ENCODE measurements at places on chromosomes 12 and 14.

DNA sequence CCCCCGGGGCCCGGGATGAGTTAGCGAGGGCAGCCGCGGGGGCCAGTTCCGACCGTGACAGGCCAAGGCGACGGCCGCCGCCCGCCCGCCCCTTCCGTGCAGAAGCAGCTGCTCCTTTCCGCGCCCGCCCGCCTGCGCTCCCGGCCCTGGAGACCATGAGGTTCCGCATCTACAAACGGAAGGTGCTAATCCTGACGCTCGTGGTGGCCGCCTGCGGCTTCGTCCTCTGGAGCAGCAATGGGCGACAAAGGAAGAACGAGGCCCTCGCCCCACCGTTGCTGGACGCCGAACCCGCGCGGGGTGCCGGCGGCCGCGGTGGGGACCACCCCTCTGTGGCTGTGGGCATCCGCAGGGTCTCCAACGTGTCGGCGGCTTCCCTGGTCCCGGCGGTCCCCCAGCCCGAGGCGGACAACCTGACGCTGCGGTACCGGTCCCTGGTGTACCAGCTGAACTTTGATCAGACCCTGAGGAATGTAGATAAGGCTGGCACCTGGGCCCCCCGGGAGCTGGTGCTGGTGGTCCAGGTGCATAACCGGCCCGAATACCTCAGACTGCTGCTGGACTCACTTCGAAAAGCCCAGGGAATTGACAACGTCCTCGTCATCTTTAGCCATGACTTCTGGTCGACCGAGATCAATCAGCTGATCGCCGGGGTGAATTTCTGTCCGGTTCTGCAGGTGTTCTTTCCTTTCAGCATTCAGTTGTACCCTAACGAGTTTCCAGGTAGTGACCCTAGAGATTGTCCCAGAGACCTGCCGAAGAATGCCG, 699 bp downstream of the MGAT2 start:
- DNase-seq, result no peak

DNA sequence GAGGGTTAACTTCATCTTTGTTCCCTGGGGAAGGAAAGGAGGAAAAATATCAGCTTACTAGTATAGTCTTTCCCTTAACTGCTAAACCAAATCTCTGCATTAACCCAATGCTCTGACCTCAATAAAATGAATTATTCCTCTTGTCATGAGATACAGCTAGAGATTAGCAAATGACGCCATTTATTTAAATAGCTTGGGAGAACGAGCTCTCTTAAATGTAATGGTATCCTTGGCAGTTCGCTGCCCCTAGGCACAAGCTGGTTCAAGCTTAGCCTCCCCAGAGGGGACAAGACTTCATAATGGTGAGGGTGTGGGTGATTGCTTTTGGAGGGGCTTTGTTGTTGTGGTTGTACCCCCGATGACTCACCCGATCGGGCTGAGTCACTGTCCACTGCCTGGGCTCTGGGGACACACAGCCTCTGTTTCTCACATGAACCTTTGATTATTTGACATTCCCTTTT, 19.6 kb downstream of the FNTB start:
- no peak for DNase-seq

GRCh38 chr12:98671459-98671858, 26.4 kb downstream of the APAF1 start:
- DNase-seq, result no peak

GRCh38 chr14:73943083-73943482, 6.8 kb downstream of the FAM161B start:
- DNase-seq, result no peak

DNA sequence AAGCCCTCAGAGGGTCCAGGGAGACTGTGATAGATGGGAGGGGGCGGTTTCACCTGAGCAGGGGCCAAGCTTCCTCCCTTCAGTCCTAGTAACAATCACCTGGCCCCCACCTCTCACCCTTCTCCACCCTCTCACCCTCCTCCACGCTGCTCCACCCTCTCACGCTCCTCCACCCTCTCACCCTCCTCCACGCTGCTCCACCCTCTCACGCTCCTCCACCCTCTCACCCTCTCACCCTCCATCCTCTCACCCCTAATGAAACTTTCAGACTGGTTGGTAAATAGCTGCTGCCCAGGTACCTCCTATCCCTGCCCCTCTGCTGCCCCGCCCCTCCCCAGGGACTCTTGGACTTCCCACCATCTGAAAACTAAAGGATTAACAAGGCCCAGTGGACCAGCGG, 34.2 kb downstream of the NGB start:
- DNase-seq, result no peak

DNA sequence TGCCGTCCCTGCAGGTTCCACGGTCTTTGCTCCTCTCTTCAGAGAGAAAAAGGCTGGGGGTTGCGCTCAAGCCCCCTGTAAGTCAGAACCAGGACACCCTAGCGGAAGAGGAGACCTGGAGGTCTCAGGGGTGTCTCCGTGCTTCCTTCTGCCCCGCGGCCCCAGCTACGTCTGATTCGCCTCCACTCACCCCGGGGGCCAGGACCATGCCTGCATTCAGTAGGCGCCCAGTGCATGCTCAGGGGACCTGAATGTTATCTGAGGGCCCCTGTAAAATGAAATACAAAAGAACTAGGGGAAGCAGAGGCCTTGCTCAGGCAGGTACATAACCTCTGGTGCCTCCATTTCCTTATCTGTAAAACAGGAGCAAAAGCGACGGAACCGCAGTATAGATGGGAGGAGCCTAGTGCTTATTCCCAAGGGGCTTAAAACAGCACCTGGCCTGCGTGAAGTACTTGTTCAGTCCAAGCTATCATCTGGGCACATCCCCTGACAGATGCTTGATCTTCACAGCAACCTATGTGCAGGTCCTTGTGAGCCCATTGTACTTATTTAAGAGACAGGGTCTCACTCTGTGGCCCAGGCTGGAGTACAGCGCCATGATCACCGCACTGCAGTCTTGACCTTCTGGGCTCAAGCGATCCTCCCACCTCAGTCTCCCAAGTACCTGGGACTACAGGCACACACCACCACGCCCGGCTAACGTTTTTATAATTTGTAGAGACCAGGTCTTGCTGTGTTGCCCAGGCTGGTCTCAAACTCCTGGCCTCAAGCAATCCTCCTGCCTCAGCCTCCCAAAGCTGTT, 110.3 kb upstream of the NCOR2 start:
- no peak for DNase-seq

DNA sequence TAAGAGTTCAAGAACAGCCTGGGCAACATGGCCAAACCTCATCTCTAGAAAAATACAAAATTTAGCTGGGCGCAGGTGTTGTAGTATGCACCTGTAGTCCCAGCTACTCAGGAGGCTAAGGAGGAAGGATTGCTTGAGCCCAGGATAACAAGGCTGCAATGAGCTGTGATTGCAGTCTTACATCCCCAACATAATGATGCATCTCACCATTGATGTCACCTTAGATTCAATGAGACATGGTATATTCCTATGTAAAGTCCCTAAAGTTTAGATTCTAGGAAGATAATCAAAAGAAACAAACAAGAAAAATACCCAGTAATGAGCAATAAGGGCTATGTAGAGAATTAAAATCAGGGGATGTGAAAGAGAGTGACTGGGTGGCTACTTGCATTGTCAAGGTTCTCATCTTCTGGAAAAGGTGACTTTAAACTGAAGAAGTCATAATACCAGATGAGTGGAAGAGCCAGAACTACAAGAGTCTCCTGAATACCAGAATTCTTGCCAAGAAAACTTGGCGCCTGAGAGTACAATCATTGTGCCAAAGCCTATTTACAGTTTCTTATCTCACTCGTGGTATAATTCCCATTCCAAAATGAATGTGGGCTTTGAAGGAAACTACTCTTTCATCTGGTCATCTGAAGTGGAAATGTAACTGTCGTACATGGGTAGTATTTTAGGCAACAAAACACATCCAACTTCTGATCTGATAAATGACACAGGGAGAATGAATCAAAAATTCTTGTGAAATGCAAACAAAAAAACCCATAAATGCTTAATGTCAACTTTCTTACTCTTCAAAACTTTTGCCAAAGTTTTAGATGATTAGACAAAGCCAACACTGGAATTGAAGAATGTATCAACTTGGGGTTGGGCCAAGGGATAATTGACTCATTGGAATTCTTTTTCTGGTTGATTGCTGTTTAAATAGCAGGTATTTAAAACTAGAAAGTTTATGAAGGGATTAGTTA, 81.1 kb upstream of the ST8SIA1 start:
- no peak for DNase-seq

GRCh38 chr12:18589316-18589715, 148.5 kb downstream of the PLCZ1 start:
- no peak for DNase-seq

DNA sequence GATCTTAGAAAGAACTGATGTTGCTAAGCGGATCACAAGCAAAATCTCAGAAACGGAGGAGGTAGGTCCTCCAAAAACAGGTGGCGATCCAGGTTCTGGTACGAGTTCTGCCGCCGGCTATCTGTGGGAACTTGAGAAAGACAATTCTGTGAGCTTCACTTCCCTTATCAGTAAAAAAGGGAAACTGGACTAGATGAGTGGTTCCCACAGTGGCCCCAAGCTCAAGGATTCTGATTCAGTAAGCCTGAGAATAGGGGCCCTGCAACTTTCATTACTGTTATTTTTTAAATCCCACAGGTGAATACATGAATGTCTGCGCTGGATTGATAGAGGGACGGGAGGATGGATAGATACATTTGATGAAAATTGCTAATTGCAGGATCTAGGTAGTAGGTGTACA, 160.2 kb downstream of the PPM1H start:
- no peak for DNase-seq

Measured in stimulated activated CD8-positive, alpha-beta memory T cell treated with anti-CD3 and anti-CD28 coated beads, Interleukin-7, amount 100 ng/mL, for 1 hour (primary cell).